Caco-2 (cell line): ENCODE measurements at places on chromosomes 1 and 21.

GRCh38 chr1:62175568-62176179 is 19.0 kb upstream of the L1TD1 start:
- DNase-seq, result peak; percentile 53

DNA sequence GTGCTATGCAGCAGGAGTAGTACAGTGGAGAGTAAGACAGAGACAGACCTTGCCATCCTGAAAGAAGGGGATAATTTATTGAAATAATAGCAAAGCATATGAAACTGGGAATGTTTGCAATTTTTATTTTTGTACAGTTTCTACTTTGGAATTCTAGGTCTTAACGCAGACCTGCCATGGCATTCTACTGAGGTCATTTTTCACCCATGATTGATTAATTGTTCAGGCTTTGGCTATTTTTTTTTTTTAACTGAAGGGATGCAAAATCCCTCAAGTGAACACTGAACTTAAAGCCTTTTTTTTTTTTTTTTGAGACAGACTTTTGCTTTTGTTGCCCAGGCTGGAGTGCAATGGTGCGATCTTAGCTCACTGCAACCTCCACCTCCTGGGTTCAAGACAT is 27.1 kb downstream of the MTF2 start:
- DNase-seq, result no peak

DNA sequence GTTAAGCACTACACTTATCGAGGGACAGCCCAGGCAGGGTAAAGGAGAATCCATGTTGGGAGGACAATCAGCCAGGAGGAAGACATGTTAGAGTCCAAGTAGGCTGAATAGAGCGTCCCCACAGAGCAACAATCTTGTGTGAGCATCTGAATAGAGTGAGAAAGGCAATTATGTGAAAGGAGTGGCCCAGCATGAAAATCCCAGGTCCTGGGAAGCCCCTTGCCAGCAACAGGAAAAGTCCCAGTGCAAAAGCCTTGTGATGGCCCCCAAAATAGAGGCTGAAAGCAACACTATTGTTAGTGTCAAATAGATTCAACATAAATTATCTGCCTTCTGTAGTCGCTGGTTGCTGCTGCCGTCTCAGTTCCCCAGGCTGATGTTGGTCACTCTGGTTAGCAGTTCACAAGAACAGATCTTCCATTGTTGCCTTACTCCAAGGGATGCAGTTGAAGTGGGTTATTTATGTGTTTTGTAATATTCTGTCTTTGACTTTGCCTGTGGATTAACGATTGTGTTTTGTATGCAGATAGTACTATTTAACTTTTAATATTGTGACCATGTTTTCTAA is 12.1 kb upstream of the ABL2 start:
- no peak for DNase-seq

- DNase-seq, result no peak
Measured at GRCh38 chr21:36608897-36609225, 90.1 kb upstream of the SIM2 start.

DNA sequence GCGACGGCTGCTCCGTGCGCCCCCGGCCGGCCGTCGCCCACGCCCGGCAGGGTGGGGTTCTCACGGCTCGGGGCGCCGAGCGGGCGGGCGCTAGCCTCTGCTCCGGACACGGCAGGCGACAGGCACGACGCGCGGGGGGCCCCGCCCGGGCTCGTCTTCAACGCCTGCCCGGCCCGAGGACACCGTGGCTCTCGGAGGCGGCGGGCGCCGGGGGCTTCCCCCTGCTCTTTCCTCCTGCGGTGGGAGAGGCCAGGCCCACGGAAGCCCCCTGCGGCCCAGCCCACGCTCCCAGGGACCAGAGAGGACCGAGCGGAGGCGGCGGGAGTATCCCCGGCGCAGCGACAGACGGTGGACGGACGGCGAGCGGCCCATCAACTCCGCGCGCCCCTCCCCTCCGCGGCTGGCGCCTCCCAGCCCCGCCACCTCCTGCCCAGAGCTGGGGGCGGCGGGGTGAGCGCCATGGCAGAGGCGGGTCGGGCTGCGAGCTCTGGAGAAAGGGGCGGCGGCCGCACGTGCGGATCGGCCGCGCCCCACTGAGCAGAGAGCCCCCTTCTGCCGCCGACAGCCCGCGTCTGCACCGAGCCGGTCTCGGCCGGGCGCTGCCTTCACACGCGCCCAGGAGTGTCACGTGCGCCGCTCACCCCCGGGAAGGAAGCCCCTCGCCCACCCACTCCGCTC is at the start of the genes SHE and TDRD10:
Gene SHE, minus strand, starts transcription at position 347 of the 678 bp plus-strand sequence. CDS start 386 bp downstream, outside the sequence.
Gene TDRD10, plus strand, starts transcription at position 154 of the 678 bp plus-strand sequence. CDS start 4,685 bp downstream, outside the sequence.
- DNase-seq, result no peak

DNA sequence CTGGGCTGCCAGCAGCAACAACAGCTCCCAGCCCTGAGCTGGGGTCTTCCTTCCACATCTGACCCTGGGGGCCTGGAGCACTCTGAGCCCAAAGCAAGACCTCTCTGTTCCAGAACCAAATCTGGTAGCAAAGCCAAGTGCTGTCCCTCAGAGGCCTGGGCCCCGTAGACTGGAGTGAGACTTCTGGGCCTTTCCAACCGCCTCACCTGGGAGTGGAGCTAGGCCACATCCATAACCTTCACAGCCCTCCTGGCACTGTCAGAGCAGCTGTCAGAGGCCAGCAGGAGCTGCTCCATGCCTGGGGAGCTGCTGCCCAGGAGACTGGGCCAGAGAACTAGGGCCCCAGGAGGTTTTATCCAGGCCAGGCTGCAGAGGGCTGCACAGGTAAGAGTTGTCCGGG is 15.4 kb upstream of the SLC5A9 start:
- no peak for DNase-seq

DNA sequence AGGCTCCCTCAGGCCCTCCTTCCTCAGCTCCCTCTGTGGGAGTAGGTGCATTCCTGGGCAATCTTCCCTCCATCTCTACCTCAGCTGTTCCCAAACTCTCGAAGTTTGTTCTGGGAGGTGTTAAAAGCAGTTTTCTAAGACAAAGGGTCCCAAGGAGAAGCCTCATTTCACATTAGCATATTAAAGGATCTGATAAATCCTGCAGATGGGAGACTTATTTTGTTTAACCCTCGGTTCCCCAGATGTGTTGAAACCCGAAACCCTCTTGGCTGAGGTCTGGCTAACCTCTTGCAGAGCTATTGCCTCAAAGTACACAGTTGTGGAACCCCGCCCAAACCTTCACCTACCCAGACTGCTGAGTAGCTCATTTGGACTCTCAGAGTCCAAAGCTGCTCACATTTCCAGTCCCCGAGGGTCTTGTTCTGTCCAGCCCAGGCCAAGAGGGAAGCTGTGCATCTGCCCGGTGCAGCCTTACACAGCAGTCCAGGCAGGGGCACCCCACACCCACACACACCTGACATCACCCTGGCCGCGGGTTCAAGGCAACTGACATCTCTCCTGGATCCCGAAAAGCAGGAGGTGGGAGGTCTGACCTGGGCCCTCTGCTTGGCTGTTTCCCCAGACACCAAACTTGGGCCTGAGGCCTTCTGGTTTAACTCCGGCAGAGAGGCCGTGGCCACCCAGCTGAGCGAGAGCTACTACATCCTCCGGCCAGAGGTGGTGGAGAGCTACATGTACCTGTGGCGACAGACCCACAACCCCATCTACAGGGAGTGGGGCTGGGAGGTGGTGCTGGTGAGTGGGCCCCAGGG is 19.5 kb upstream of the SELENON start:
- no peak for DNase-seq

- no peak for DNase-seq
Measured at GRCh38 chr1:205948039-205948438, 4.8 kb upstream of the SLC26A9 start.

GRCh38 chr1:53369034-53369750 is 41.3 kb upstream of the LRP8 start:
- DNase-seq, result no peak

DNA sequence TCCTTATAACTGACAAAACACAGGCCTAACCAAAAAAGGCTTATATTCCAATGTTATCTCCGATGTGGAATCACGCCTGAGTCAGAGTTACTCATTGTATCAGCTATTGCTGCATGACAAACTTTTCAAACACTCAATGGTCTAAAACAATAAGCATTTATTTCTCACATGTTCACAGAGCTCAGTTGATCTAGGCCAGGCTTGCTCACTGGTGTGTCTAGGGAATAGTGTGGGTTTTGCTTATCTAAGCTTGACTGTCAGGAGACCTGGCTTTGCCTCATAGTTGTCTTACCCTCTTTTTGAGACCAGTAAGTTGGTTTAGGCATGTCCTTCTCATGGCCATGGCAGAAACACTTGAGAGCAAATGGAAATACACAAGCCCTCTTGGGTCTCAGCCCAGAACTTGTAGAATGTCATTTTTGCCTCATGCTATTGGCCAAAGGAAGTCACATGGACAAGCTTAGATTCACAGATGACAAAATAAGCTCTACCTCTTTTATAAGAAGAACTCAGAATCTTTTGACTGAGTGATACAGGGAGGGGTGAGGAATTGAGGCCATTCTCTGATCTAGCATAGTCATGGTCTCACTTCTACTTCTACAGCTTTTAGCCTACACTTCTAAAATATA is 130.8 kb downstream of the HMCN1 start:
- DNase-seq, result no peak

DNA sequence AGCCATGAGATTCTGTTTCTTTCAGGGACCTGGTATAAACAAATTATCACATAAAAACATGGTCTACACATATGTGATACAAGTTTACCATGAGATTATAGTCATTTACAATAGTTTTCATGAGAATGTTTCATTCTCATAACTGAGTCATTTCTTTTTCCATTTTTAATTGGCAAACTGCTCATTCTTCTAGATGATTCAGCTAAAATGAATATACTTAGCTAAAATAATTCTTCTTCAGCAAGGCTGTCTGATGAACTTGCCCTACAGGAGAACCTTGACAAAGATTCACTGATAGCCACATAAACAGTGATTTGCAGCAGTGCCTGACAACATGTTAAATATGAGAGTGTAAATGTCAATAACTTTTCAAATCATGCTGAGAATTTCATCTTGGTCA is 253.2 kb downstream of the FMN2 start:
- DNase-seq, result no peak

GRCh38 chr1:233281711-233282581 is 13.6 kb downstream of the PCNX2 start:
- no peak for DNase-seq

GRCh38 chr1:117682372-117682771 is 76.5 kb downstream of the TENT5C start:
- DNase-seq, result no peak

DNA sequence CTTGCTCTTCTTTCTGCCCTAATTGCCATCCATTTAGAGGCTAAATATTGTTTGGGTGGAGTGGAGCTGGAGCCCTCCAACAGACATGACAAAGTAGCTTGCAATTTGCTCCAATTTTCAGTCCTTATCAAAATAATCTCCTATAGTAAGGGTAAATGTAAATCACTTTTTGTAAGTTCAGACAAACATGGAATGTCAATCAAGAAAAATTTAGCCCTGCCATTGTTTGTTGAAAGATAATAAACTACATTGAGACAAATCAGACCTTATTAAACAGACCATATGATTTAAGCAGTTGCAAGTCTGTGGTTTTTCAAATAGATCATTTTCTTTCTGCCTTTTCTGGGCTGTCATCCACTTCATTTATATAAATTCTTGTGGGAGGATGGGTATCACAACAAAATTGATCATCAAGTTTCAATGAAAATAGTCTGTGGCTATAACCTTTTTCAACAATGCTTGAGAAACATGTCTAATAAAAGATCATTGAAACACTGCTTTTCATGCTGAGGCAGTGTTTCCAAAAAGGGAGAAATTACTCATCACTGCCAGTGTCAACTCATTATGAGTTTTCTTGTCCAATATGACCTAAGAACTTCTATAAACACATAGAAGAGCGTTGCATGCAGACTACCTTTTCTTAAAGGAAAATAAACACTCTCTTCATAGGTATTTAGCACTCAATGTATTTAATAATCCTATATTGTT is 1152.0 kb upstream of the B3GALT2 start:
- no peak for DNase-seq

- DNase-seq, result no peak
Measured at GRCh38 chr21:45460611-45461368, 55.8 kb downstream of the COL18A1 start.

- peak; percentile 26 for DNase-seq
Measured at GRCh38 chr1:204341380-204341779, 18.3 kb downstream of the PLEKHA6 start.

GRCh38 chr1:116943438-116943837 is 33.7 kb downstream of the PTGFRN start:
- no peak for DNase-seq

GRCh38 chr1:26789931-26790330 is 2.2 kb downstream of the PIGV start:
- no peak for DNase-seq

- no peak for DNase-seq
Measured at GRCh38 chr1:72530646-72531045, 248.3 kb upstream of the NEGR1 start.

DNA sequence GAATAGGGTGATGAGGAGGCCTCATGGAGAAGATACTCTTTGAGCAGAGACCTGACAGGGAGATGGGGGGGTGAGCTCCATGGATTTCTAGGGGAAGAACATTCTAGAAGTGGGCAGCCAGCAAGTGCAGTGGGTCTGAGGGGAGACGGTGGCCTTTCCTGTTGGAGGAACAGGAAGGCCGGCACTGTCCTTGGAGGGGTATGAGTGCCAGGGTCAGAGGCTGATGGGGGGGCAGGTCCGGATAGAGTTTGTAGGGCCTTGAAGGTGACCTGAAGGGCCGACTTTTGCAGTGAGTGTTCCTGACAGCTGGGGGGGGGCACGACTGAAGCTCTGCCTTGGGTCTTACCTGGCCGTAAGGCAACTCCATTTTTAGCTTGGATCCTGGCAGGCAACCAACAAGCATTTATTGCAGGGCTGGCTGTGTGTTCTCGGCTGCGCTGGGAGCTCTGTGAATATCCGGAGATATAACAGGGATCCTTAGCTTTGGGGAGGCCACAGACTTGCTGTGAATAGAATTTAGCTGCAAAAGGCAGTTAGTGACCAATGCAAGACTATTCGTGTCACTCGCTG is 130.6 kb downstream of the MRPS6 start:
- no peak for DNase-seq

DNA sequence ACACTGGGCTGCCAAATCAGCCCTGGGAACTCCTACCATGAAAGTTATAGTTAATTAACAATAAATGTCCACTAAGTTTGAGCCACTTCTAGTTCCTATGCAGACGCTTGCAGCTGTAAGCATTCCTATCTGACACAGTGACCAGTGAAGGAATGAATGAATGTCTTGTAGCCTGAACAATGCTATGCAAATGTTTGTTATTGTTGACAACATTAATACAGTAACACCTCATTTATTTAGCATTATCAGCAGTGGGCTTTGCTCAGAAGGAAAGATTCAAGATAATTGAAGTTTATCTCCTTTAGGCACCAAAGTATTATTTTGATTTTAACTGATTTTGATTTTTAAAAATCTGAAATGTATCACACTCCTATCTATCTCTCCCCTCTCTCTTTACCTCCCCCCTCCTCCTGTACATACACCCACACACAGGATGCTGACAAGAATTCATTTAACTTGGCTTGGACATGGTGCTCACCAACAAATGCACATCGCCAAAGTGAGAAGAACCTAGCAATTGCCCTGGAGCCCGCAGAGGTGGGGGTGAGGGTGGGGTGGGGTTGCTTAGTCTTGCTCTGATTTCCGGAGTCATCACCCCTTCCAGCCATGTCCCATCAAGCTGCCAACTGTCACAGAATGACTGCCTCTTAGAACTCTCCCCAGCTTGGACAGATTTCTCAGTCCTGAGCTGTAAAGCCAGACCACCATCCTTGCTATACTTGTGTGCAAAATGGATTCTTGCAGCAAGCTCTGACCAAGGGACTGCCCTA is 215.3 kb upstream of the CSF3R start:
- no peak for DNase-seq

GRCh38 chr1:69967245-69967766 is 238.1 kb downstream of the LRRC40 start:
- DNase-seq, result no peak

GRCh38 chr21:45016031-45016405 is 58.4 kb upstream of the ADARB1 start:
- no peak for DNase-seq
